ENCODE measurements at places on chromosomes 1 and 21. TPM values are rescaled to one million over a fixed set of nuclear protein-coding genes. Genes with fewer than 3 reads are reported as not detected.

DNA sequence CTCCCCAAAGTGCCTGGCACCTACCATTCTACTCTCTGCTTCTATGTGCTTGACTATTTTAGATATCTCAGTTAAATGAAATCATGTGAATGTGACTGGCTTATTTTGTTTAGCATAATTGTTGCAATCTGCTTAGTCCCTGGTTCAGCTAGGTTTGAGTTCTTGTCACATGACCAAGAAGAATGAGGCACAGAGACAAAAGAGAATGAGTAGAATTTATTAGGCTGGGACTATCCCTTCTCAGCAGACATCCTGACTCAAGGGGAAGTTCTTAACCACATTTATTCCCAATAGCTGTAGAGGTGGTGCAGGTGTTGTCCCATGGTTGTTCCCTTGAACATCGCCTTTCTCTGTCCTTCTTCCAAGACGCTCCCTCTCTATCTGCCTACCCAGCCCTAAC is 1485.7 kb downstream of the KCNT2 start:
- no peak for DNase-seq

DNA sequence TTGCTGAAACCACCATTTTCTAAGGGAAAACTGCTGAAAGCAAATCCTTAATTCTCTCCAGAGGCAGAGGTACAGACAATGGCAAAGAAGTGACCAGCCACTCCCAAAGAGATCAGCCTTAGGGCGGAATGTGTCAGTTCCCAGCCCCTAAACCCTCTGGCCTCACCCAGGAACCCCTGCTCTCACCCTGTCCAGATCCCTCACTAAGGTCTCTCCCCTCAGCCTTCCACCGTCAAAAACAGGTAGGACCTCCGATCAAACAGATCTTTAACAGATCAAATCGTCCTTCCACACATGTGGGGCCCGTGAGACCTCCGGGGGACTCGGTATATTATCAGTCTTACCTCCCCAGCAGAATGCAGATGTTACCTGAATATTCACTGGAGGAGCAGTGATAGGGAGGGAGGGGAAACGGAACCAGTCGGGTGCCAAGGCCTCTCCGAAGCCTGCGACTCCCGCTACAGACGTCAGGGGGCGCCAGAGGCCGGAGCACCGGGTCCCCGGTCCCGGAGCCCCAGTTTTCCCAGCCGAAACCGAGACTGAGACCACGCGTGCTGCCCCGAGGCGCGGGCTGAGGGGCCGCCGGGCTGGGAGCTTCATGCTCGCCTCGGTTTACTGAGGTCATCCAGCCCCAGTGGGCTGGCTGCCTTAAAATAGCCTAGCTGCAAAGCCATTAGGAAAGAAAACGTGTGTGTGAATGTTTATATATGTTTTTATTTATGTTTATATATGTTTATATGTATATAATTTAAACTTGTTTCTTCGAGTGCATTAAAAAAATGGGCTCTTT is 23.6 kb downstream of the GPA33 start:
- DNase-seq = peak; percentile 88

DNA sequence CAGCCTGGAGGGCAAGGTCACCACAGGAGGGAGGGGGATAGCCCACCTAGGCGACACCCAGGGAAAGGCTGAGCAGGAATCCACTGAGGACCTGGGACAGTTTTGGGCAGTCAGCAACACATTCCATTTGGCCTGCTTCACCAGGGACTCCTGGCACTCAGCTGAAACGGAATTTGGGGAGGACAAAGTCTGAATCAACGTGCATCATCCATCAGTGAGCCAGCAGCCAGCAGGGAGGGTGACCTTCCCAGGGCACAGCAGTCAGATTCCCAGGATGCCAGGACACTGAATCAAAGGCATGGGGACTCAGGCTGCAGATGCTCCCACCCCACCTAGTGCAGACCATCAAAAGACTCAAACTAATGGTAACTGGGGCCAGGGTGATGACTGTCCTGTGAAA is 4.6 kb downstream of the SH3BP5L start:
- no peak for DNase-seq

TRIM45 gene
- total RNA-seq = 0.50 TPM

C1QA gene
- 0.88 TPM for total RNA-seq

DNA sequence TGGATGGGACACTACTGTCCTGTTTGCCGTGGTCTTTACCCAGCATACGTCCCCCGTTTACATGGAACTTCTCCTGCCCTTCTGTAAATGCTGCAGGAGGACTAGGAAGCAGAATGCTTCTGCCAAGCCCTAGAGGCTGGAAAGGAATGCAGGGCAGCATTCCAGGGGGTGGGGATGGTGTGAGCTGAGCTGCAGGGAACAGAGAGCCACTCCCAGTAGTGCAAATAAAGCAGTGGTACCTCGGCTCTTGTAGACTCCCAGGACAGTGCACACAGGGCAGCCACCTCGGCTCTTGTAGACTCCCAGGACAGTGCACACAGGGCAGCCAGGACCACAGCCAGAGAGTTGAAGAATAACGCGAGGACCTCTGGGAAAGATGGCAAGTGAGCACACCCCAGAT is 35.4 kb downstream of the PTPRU start:
- no peak for DNase-seq

CD2 gene
- total RNA-seq = 229 TPM

DNA sequence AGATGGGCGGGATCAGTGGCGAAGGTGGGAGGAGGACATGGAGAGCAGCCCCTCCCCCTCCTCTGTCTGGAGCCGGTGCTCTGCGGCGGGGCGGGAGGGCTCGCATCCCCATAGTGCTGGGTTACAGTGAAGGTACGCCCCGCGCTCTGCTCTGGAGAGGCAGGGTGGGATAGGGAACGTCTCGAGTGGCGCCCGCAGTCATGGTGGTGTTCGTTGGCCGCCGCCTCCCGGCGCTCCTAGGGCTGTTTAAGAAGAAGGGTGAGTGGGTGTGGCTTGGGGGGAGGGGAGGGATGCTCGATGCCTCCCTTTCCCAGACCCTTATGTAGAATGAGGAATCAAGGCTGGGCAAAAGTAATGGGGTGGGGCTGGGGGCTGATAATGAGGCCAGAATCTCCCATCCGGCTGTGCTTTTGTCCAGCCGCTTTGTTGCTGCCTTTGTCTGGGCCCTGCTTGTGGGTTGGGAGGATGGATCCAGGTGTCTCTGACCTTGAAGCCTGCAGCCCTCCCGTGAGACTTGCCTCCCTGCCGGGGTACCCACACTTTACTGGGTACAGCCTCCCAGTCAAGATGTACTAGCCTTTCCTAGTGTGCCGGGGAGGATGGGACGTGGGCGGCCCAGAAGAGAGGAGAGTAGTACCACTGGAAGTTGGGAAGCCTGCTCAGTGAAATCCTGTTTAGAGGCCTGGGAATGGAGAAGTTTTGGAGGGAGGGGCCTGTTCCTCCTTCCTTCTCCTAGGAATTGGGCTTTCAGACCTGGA is 51.4 kb downstream of the YARS1 start:
- DNase-seq = no peak

GRCh38 chr1:223750730-223751570 is 38.6 kb downstream of the CAPN2 start:
- DNase-seq = no peak

LGALS8 gene
- total RNA-seq = 108 TPM

DNA sequence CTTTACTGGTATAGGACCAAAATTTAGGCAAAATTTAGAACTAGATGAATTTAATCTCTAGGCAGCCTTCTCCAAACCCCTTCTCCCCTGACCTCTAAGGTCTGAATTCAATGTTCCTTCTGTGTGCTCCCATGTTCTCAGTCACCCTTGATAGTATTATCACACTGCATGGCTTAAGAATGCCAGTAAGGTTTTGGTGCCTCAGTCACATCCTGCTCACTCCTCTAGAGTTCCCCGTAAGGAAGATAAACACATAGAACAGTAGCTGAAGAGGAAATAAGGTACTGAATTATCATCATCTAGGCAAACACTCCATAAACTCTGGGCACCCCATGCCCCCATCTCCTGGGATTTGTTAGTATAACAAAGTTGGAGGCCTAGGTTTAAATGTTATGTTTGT is 18.2 kb downstream of the PRRX1 start:
- DNase-seq = no peak

GRCh38 chr1:185821612-185822385 is 87.6 kb downstream of the HMCN1 start:
- DNase-seq = no peak

GRCh38 chr1:246508897-246509688 is 2.0 kb upstream of the SMYD3 start:
- no peak for DNase-seq

- DNase-seq = no peak
Observed at GRCh38 chr1:117699953-117700352, 94.1 kb downstream of the TENT5C start.

DNA sequence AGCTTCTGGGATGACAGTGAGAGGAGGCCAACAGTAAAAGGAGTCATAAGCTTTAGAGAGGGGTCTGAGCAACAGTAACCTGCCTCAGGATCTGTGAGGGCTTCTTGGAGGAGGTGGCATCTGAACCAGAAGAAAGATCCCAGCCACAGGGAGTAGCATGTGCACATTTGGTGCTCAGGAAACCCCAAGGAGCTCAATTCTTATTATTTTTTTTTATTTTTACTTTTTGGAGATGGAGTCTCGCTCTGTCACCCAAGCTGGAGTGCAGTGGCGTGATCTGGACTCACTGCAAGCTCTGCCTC is 4.7 kb downstream of the THEMIS2 start:
- DNase-seq = no peak

- no peak for DNase-seq
Observed at GRCh38 chr21:38202811-38203210, 54.0 kb upstream of the KCNJ15 start.

DNA sequence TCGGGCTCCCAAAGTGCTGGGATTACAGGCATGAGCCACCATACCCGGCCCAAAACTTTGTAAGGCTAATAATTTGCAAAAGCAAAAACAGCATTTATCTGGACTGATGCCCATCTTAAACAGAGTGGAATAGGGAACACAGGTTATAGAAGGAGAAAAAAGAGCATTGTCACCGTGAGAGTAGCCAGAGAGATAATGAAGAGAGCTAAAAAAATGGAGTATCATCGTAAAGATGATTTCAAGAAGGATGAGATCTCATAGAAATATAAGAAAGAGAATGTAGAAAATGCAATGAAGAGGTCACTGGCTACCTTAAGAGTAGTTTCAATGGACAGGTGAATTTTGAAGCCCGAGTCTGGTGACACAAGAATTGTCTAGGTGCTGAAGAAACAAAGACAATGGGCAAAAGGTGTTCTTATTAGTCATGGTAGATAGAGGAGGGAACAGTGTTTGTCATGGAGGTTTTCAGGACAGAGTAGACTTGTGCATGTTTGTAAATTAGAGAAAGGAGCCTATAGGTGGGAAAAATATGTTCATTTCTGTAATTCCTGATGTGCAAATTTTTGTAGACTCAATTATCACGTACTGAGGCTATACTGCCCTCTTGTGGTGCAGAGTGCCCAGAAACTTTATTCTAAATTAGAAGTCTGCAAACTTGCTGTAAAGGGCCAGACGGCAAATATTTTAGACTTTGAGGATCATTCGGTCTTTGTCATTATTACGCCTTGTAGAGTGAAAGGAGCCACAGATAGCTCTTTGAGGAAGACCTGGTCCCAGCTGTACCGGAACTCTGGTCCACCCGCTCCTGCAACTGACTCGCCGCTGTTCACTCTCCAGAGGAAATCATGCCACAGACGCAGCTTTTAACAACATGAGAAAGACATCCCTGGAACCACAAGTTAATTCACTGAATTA is 8.1 kb upstream of the TMEM183A start:
- DNase-seq = peak; percentile 38

KLHL21 gene
- 42.0 TPM for total RNA-seq

TNFAIP8L2 gene
- total RNA-seq = 23.7 TPM

Measured in activated naive CD8-positive, alpha-beta T cell treated with anti-CD3 and anti-CD28 coated beads, Interleukin-2, amount 10 ng/mL, durations not matched to agents 7 days and 5 days (primary cell).